Daoy (cell line): ENCODE measurements at places on chromosomes 5 and 9. TPM values are rescaled to one million over a fixed set of nuclear protein-coding genes. Genes with fewer than 3 reads are reported as not detected.

The SLC9A3 gene
- total RNA-seq = 1.3 and 2.2 TPM in 2 replicates

GRCh38 chr9:97064176-97064575 lies 25.2 kb upstream of the CTSV start:
- DNase-seq = no peak

The ZBTB26 gene
- 3.0 and 6.4 TPM in 2 replicates for total RNA-seq

DNA sequence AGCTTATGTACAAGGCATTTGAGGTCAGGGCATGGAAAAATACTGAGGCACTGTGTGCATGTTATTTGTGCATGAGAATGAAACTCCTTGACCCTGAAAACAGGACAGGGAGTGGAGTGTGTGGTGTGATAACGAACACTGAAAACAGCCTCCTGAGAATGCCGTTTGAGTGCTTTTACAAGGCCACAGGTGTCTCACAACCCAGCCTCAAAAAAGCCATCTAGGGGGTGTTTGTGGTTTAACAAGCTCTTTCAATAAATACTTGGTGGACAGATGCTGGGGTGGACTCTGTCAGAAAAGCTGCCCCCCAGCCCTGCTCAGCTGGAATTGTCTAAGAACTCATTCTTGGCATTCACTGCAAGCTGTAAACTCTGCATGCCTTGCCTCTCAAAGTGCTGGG lies 94.0 kb upstream of the SLC25A48 start:
- DNase-seq = no peak

The TTC23L gene
- 0.29 TPM in 1 of 2 replicates, not detected in the other for total RNA-seq

DNA sequence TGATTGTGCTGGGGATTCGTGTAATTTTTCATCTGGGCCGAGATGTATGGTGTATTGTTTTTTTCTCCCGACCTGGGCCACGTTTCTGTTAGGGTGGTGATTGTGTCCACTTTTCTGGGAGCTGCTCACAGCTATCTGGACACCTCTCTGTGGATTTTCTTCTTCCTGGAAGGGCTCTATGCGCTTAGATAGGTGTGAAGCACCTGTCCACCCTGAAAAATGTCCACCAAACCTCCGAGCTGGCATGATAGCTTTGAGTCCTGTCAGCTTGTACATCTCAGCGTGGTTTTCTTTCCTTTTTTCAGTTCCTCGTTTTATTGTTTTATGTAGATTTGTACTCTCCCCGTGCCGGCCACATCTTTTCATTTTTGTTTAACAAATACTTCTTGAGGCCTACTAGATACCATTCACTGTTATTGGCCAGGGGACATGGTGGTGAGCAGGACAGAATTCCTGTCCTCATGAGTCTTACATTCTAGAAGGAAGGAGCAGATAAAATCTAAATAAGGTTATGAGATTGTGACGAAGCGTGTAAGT lies 1.1 kb downstream of the UGCG start:
- peak; percentile 47 for DNase-seq

The MAMDC2 gene
- total RNA-seq = 0.30 and 2.2 TPM in 2 replicates

DNA sequence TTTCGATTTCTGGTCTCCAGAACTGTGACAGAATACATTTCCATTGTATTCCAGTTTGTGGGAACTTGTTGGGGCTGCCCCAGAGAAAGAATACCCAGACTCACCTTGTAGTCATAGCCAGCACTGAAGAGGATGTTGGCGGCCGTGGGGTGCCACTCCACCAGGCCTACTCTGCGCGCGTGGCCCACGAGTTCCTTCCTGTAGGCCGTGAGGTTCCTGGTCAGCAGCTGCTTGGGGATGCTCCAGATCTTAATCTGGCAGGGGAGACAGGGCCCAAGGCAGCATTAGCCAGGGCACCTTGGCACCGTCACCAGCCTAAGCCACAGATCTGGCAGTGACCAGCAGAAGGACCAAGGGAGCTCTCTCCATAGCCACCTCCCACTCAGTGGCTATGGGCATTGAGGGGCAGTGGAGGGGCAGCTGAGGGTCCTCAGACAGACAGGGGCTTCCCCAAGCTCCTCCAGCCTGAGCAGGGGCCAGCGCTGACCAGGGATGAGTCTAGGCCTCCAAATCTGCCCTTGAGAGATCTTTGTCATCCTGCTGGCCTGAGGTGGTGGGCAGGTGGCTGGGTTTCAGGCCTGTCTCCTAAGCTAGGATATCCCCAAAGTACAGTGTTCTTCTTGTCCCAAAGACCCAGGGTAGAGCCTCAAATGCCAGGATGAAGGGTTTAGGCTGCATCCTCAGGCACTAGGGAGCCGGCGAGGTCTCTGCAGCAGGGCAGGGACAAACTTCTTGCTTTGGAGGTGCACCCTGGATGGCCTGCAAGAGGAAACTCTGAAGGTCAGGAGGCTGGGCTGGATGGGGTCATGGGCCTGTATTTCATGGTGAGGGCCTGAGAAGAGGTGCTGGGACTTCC lies 15.9 kb upstream of the TRIM14 start:
- DNase-seq = no peak

The SLC46A2 gene
- total RNA-seq = not detected in 2 replicates

The CDX1 gene
- total RNA-seq = 0.06 and 1.3 TPM in 2 replicates

DNA sequence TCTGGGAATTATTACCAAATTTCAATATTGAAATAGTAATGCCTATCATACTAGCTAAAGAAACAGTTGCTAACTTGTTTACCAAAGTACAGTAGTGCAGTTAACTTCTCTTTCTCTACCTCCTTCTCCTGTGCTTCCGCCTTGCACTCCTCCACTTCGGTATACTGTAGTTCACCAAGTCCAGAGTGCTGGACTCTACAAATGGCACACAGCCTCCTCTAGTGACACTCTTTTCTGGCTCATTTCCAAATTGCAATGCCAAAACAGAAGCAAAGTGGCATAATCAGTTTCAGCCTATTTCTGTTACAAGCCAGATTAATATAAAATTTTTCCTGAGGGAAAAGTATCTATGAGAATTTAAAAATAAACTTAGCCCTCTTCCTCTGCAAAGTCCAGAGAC lies 86.0 kb upstream of the RASGRF2 start:
- DNase-seq = no peak

GRCh38 chr5:171415115-171415730 lies 4.2 kb upstream of the FGF18 start:
- peak; percentile 26 for DNase-seq

GRCh38 chr9:93253633-93254032 lies 69.7 kb downstream of the WNK2 start:
- DNase-seq = no peak

- DNase-seq = peak; percentile 56
These were observed 732 bp upstream of the SMIM15 start for GRCh38 chr5:61162832-61163567.

DNA sequence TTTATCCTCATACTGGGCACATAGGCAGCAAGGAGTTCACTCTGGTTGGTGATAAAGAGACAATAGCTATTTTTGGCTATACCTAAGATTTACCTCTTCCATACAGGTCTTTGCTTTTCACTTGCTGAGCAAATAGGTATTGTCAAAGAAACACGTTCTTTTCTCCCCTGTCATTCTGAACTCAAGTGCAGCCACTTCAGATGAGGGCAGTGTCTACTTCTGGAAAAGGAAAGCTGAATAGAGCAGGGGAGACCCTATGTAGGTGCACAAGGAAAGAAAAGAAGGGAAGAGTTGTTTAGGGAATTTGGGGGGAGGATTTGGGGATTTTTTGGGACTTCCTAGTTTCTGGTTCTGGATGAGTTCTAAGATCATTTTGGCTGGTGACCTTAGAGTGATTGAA lies 109.6 kb downstream of the ATP10B start:
- no peak for DNase-seq

The ATP10B gene
- total RNA-seq = not detected in 2 replicates

DNA sequence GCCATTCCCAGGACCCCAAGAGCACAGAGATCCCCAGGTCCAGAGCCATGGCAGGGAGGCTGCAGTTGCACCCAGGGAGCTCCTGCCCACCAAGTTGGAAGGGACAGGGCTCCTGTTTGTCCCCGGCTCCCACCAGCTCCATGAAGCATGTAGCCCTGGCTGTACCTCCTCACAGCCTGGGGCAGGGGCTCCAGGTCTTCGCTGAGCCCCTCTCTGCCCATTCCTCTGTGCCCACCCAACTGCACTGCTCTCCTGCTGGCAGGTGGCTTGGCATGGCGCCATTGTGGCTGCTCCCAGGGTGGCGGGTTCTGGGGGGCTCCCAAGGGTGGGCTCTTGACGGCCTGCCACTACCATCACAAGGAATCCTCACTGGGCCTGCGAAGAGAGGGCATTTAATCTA lies 197.5 kb upstream of the DAB2 start:
- no peak for DNase-seq

DNA sequence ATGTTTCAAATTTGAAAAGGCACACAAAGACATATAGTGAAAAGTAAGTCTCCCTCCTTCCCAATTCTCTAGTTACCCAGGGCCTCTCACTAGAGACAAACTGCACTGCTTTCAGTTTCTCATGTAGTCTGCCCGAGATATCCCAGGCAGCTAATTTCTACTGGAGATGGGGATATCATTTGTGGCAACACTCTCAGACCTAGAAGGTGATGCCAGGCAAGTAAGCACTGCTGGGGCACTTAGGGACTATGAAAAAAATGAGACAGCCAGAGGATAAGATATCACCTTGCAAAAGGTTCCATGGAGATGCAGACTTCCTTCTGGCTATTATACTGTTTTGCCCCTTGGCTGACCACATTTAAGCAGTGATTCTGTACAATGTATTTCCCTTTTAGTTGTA lies 12.6 kb downstream of the SIL1 start:
- DNase-seq = no peak

The NELFB gene
- total RNA-seq = 62.2 and 74.7 TPM in 2 replicates

The IFNE gene
- not detected in 2 replicates for total RNA-seq
